ENCODE measurements at places on chromosomes 5 and 9.

DNA sequence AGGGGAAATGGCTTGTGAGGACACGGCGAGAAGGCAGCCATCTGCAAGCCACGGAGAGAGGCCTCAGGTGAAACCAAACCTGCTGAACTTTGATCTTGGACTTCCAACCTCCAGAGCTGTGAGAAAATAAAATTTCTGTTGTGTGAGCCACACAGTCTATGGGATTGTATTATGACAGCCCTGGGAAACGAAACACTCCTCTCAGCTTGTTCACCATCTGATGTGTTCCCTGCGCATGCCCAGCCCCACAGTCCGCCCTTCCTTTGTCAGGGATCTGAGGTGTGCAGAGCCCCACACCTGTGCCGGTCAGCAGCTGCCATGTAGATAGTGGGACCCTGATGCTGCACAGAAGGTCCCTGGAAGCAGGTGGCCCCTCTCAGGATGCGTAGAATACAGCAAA lies 34.1 kb downstream of the PLPP7 start:
- no peak for DNase-seq

DNA sequence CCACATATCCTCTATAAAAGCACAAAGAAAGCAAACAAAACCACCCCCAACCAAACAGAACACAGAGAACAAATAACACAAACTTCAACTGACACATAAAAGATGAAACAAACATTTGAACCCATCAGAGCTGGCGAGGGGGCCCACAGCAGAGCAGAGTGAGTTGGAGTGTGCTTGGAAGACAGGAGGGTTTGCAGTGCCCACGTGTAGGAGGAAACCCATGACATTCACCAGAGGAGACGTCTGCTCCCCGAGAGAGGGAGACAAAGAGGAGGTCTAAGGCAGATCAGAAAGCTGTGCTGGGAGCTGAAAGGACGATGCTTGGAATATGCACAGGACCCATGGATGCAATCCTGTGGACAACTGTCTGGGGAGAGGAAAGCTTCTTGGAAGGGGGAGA lies 27.0 kb downstream of the MRPL36 start:
- DNase-seq: peak; percentile 77

DNA sequence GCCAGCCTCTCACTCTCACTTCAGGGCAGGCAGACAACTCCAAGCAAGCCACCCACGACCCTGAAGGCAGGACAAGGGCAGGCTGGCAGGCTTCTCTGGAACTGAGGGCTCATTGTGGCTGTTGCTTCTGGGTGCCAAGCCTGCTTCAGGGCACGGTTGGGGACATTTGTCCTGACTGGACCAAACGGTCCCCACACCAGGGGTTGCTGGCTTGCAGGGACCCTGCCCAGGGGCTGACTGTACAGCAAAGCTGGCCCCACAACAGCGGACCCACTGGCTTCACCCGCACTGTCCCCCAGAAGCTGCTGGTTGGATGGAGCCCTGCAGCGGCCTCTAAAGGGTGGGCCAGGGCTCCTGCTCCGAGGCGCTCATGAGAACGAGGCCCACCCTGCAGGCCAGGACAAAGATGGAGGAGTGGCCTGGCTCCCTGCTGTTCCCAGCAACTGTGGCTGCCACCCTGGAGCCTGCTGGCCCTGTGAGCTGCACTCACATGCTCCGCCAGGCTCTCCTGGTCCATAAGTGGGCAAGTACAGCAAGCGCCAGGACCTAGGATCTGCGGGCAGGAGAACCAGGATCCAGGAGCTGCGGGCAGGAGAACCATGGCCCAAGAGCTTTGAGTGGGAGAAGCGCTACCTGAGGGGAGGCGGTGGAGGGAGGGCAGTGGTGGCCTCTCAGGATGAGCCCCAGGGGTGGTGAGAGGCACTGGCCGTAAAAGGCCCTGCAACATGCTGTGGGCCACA lies 34.4 kb upstream of the NSMF start:
- DNase-seq: no peak

GRCh38 chr9:129962889-129963703 lies 79.9 kb downstream of the FNBP1 start:
- peak; percentile 35 for DNase-seq

DNA sequence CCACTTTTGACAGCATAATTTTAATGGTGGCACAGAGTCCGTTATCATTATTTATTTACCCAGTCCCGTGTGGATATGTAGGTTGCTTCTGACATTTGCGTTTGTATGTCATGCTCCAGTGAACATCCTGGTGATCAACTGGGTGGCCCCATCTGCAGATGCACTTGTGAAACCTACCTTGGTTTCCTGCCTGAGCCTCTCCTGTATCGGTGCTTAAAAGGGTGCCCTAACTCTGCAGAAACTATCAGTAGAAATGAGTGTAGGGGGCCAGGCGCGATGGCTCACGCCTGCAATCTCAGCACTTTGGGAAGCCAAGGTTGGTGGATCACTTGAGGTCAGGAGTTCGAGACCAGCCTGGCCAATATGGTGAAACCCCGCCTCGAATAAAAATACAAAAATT lies 92.1 kb upstream of the IER5L start:
- DNase-seq: no peak

DNA sequence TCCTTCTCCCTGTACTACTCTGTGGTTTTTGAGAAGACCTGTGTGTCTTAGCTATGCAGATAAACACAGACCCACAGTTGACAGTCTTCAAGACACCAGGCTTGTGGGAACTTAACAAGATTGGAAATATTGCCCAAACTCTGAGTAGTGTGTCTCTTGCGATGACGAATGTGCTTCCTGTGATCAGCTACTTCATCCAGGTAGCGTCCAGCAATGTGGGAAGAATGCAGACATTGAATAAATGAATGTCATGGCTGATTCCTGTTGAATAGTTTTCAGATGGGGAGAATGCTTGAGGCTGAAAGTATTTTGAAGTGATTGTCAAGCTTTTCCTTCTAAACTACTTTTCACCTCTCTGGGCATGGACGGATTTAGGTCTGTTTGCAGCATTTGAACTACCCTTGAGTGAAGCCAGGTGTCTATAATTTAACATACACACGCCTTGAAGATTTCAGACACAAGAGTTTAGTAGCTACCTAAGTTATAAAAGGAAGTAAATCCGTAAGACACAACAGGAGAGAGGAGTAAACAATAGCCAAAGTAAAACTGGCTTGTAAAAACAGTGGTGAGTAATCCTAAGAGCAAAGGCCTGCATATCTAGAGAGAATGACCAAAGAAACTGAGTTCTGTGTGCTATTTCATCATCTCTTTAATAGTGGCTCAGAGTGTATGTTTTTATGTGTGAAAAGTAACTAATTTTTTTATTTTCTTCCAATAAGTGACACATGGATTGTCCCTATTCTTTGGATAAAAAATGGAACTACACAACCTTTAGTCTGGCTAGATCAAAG lies 30.0 kb upstream of the ARL14EPL start:
- no peak for DNase-seq

DNA sequence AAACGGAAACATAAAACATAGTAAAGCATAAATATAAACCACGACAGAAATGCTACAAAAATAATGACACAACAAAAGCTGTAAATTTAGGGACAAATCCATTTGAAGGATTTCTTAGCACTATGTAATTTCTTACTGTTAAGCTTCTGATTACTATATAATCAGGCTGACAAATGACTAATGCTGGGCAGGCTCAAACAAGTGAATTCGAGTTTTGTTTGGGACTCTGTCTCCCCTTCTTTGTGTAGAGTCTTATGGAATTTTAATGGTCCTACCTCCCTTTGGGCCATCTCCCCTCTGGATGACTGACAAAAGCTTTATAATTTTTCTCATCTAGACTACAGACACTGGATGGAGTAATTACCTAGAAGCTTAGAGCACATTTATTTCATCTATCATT lies 24.6 kb upstream of the KIF2A start:
- DNase-seq: no peak

- DNase-seq: no peak
These were observed 19.3 kb downstream of the BRD9 start for GRCh38 chr5:873328-873727.

DNA sequence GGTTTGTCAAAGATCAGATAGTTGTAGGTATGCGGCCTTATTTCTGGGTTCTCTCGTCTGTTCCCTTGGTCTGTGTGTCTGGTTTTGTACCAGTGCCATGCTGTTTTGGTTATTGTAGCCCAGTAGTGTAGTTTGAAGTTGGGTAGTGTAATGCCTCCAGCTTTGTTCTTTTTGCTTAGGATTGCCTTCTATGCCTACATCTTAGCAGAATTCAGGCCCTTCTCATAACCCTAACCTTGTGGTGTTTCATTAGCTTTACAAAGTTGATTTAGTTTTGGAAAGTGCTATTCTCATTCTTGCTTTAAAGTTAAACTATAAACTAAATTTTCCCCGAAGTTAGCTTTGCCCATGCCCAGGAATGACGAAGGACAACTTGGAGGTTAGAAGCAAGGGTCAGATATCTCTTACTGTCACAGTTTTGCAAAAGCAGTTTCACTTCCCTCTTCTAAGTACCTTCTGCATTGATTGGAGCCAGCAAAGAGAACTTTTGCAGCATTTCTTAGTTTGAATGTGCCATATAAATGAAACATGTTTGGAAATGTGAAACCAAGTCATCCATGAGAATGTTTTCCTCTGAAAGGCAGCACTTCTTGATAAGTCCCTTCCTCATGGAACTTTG lies 274.3 kb upstream of the DMRT1 start:
- no peak for DNase-seq

GRCh38 chr9:2559192-2560152 lies 62.1 kb upstream of the VLDLR start:
- DNase-seq: peak; percentile 34

GRCh38 chr9:119026120-119026519 lies 343.1 kb downstream of the BRINP1 start:
- no peak for DNase-seq

DNA sequence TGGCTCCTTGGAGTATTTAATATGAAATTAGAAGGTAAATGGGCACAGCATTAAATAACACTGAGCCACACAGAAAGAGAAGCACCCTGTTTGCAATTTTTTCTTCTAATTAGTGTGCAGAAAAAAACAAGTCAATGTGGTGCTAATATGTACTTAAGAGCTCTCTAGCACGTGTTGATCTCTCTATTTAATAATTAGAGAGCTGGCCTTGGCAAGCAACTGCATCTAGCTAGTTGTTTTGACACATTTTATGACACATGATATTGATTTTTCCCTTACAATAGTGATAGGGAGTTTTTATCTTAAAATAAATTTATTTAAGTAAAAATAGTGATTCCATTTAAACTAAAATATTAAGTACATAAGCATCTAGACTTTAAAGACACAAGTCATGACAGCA lies 54.5 kb upstream of the NUDT12 start:
- no peak for DNase-seq

- no peak for DNase-seq
These were observed 61.9 kb downstream of the GLIS3 start for GRCh38 chr9:4237748-4238511.

DNA sequence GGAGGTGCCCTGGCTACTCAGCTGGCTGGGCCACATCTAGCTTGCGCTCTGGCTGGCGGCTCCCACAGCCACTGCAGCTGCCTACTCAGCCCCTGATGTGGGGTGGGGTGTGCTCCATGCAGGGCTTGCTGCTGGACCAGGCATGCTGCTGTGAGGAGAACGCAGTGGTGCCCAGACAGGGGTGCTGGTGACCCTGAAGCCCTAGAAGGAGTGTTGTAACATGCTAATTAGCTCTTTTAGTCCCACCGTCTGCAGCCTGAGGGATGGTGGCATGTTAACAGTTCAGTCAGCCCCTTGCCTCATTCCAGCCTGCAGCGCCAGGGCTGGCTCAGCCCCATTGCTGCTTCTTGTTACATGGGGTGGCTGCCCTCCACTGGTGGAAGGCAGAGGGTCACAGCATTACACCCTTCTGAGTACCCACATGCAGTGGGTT lies 642.3 kb downstream of the DMRTA1 start:
- peak; percentile 0 for DNase-seq

- DNase-seq: no peak
These were observed 70.8 kb downstream of the MFAP3 start for GRCh38 chr5:154109416-154110106.

GRCh38 chr5:15020736-15021135 lies 149.2 kb upstream of the ANKH start:
- DNase-seq: no peak

GRCh38 chr9:94149696-94150095 lies 65.4 kb downstream of the PTPDC1 start:
- DNase-seq: no peak

DNA sequence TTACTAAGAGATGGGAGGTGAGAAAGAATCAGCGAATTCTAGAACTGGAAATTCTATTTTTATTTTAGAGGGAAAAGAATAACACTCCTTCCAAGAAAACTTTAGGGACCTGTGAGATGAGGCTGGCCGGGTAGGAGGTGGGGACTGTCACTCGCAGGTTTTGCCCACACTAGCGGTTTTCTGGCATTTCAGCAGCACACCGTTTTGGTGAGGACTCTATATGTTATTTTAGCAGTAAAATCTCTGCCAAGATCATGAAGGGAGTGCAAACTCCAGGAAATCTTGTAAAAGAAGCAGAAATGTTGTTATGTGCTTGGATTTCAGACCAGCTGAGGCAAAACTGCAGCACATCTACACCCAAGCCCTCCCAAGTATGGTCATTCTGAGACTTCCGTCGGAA lies 470.6 kb downstream of the PSAT1 start:
- DNase-seq: no peak

GRCh38 chr5:143842920-143843319 lies 31.0 kb downstream of the HMHB1 start:
- DNase-seq: no peak

- DNase-seq: no peak
These were observed 732 bp upstream of the MCIDAS start for GRCh38 chr5:55227664-55228430.

DNA sequence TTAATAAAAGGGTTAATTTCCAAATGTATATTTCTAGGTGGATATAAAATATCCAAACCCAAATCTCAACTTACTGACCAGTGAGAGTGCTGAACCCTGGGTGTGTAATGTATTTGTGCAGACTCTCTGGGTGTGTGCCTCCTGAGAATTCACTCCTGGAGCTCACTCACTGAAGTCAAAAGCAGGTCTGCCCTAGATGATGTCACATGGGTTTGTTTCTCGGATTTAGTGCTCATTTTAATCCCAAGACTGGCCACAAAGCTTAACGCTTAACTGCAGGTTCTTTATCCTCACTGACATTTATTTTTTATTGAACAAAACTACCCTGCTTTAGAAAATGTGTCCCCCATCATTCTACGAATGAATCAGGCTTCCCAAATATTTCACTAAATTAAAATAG lies 179.4 kb downstream of the PPP2R2B start:
- DNase-seq: no peak

DNA sequence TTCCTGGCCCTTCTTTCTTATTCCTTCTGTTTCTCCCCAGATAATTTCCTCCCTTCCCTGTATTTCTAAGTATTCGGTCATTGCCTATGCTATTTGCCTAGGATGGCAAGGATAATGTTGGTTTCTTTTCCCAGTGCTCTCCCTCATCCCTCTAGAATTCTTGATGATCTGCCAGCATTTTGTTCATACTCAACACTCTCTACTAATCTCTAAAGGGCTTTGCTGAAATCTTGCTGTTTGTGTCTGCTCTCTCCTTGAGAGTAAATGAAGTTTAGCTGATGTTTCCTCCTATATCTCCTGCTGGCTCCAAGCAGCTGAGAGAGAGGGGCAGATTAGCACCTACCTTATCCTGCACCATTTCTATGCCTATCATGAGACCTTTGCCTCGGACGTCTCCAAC lies 38.1 kb downstream of the AGXT2 start:
- DNase-seq: no peak

All from HTR-8/SVneo (cell line).